Posterior cingulate gyrus (tissue), 11 donors: ENCODE measurements at places on chromosomes 6 and 20.

DNA sequence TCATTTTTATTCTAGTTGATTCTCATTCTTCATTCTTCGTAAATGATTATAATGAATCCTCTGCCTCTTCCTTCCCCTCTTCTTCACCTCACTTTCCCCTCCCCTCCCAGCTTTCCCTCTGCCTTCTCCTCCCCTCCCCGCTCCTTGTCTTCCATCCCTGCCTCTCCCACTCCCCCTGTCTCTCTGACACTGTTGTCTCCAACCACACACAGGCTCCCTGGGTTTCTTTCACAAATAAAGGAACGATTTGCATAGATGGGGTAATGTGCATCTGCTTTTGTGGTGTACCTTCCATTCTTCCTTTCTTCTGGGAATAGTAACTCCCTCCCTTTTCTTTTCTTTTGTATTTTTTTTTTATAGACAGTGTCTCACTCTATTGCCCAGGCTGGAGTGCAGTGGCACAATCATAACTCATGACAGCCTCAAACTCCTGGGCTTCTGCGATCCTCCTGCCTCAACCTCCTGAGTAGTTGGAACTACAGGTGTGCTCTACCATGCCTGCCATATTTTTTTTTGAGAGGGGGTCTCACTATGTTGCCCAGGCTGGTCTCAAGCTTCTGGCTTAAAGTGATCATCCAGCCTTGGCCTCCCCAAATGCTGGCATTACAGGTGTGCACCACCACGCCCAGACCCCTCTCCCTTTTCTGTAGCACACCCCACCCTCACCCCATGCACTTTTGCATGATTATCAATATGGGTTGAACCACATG is 318.6 kb downstream of the PRKN start:
- no peak for DNase-seq

DNA sequence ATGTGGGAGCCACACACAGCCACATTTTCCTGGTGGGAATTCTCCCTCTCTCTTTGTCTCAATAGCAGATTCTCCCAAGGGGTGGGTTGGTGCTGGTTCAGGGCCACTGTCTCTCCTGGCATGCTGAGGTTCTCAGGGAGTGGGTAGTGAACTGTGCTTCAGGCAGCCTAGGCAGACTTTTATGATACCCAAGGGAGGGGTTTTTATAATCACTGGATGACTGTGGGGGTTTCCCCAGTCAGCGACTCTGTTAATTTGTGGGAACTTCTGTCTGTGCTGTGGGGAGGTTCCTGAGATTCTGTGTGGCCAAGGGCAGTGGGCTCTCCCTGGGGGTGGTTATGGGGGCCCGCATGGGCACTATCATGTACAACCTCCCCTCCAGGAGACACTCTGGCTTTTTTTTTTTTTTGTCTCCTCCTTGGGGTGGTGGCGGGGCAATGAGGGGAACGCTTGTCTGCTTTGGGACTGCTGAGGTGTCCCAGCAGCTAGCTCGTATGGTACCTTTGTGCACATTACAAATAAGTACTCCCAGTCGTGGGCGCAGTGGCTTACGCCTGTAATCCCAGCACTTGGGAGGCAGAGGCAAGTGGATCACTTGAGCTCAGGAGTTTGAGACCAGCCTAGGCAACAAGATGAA is 10.0 kb downstream of the PTK7 start:
- no peak for DNase-seq

GRCh38 chr6:33571637-33572316 is 8.3 kb downstream of the BAK1 start:
- DNase-seq: no peak

- no peak for DNase-seq
Measured at GRCh38 chr6:4656106-4656505, 120.1 kb upstream of the CDYL start.

- DNase-seq: no peak
Measured at GRCh38 chr20:1423625-1424106, 30.8 kb upstream of the FKBP1A start.

DNA sequence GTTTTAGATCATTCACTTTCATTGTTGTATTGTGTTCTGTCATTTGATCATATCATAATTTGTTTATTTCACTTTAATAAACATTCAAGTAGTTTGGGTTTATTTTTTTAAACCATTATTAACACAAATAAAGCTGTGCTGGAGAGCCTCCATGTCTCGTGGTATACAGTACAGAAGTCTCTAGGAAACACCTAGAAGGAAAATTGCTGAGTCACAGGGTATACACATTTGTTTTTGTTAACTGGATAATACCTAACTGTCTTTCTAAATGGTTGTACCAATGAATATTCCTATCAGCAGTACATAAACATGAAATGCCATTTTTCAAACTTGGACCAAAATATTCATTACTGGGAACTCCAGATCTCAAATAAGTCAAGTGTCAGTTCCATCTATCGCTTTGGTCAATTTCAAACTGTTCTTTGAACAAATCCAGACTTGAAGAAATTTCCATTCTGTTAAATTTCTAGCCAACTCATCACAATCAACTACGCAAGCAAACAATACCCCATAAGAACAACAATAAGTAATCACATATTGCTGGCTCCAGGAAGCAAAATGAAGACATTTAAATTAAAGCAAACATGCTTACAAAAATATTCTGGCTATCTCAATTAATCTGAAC is 138.1 kb downstream of the ATXN1 start:
- no peak for DNase-seq

DNA sequence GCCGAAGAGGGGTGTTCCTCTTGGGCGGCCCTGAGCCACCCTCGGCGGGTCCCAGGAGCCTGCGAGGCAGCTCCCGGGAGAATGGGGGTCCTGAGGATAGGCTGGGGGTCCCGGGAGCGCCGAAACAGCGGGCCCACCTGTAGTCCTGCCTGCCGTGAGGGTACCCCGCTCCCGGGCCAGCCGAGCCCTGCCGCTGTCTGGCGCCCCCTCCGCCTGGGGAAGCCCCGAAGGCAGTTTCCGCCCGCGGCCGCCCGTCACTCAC is 280 bp downstream of the SPATA2 start:
- no peak for DNase-seq

GRCh38 chr6:158476389-158476788 is 83.5 kb upstream of the TMEM181 start:
- no peak for DNase-seq

DNA sequence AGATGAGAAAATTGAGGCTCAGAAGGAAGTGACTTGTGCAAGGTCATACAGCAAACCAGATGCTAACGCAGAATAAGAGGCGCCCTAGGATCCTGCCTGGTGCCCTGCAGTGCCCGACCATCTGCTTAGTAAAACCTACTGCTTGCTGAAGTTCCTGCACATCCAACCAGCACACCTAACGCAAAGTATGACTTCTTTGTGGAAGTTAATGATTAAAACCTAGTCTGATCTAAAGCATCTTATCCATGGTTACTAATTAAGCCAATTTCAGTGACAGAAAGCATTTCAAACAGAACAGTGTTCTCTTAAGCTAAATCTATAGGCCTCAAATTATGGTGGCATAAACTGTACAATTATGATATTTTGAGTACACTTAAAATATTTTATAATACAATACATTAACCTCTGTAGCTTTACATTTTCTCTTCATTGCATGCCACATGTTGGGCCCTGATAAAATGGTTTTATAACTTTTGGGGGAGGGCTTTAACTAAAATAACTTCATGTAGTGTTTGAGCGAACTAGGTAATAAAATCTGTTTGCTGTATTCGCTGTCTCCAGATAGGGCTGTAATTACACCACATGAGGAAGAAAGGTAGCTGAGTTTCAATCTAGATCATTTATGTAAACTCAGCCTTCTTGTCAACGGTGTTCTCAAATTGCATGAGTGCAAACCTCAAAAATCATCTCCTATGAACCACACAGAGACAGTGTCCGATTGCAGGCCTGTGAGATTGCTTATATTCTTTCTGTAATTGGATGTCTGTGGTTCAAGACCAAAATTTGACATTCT is 37.5 kb upstream of the BEND3 start:
- DNase-seq: no peak

- no peak for DNase-seq
Measured at GRCh38 chr20:53613748-53614147, 20.1 kb upstream of the ZNF217 start.

- no peak for DNase-seq
Measured at GRCh38 chr6:45691426-45691825, 313.7 kb upstream of the SUPT3H start.

GRCh38 chr20:44065401-44066340 is 121.3 kb downstream of the JPH2 start:
- no peak for DNase-seq

DNA sequence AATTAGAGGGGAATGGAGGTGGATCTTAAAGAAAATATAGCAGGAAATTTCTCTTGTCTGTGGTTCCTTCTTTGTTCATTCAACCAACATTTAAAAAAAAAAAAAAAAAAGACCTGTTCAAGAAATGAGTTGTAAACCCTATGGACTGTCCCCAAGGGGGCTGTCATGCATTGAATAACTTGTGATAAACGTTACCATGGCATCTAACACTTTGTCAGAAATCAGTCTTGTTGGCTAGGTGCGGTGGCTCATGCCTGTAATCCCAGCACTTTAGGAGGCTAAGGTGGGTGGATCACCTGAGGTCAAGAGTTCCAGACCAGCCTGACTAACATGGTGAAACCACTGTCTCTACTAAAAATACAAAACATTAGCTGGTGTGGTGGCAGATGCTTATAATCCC is 381.7 kb downstream of the BCKDHB start:
- DNase-seq: no peak
